ENCODE measurements at places on chromosomes 12 and 14. TPM values are rescaled to one million over a fixed set of nuclear protein-coding genes. Genes with fewer than 3 reads are reported as not detected.
A peak's percentile ranks its signal among the peaks of the same experiment; 100 is the strongest.

GRCh38 chr14:100755649-100756048 is 29.0 kb downstream of the DLK1 start:
- no peak for DNase-seq

DNA sequence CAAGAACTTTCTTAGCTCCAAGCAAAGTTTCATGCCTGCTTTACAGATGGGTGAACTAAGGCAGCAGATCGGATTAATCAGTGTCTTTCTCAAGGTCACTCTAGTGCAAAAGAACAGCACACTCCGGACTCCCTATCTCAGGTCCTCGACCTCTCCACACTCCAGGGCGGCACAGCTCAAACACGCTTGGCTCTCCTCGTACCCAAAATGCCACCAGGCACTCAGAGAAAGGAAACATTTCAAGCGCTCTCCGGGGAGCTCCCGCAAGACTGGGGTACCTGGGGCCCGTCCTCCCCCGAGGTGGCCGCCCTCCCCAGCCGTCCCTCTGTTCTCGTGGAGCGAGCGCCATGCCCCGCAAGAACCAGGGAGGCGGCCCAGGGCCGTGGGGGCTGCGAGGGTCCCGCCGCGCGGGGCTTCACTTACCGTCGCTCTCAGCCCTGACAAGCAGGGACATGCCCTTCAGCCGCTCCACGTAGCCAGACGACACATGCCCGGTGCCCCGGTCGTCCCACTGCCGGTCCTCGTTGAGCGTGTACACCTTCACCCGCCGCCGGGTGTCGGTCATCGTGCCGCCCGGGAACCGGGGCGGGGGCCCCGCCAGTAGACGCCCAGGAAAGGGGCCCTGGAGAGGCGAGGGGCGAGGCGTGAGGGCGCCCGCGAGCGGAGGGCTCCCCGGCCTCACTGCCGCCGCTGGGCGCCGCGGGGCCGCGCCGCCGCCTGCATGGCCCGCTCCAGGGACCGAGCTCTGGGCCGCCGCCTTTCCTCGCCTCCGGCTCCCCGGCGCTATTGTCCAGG is 830 bp downstream of the PPP4R3A start:
- DNase-seq, result no peak

GRCh38 chr12:232731-233614 is 19.0 kb upstream of the SLC6A12 start:
- no peak for DNase-seq

DNA sequence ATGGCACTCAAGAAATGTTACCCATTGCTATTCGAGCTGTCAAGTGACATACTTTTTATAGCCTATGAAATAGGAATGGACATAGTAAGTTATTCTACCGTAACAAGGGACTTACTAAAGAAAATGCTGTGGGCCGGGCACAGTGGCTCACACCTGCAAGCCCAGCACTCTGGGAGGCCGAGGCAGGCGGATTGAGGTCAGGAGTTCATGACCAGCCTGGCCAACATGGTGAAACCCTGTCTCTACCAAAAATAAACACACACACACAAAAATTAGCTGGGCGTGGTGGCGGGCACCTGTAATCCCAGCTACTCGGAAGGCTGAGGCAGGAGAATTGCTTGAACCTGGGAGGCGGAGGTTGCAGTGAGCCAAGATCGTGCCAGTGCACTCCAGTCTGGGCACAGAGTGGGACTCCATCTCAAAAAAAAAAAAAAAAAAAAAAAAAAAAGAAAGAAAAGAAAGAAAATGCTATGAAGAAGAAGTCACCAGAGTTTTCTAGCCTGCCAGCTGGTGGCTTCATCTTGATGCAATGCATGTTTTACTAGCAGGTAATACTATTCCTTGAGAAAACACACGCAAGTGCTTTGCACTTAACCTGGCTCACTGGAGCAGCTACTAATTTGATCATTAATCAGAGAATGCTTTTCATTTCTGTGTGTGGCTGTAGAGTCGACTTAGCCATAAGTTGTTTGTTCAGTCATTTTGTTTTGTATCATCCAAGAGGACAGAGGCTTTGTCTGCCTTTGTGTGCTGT is 166.7 kb upstream of the MYL2 start:
- DNase-seq, result no peak

Gene MYF6
- polyA plus RNA-seq, result 0.23 TPM

Gene LMNTD1
- polyA plus RNA-seq, result 0.21 TPM

- no peak for DNase-seq
Measured at GRCh38 chr14:61472011-61472672, 150.8 kb downstream of the PRKCH start.

DNA sequence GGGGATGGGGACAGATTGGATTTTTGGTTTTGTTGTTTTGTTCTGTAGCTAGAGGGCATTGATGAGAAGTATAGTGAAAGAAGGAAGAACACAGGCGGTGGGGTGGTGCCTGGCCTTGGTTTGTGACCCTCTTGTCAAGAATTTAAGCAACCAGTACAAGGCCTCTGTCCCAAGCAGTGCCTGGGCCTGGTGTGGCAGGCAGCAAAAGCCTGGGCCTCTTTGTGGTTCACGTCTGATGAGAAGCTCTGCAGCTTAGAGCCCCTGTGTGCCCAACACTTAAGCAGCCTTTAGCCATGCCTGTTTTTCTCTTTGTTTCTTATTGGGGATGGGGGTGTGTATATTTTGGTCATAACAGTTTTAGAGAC is 98.0 kb downstream of the PPP2R5C start:
- no peak for DNase-seq

Gene TRMT61A
- 8.3 TPM for polyA plus RNA-seq

DNA sequence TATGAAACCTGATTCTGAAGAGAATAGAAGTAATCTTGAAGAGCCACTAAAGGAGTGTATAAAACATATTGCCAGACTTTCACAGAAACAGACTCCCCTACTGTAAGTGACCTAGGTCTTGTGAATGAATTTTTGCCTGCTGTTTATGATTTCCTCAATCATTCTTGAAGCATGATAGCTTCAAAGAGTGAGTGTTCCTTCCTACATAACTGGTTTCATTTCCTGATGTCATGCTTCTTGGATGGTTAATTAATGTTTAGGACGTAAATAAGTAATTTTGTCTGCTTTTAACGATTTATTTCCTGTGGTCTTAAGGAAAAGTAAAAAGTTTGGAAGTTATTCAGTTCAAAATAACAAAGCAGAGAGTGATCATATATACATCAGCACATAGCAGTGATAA is 129.8 kb downstream of the PIK3C2G start:
- DNase-seq, result peak; percentile 41

Gene DPPA3
- not detected for polyA plus RNA-seq

DNA sequence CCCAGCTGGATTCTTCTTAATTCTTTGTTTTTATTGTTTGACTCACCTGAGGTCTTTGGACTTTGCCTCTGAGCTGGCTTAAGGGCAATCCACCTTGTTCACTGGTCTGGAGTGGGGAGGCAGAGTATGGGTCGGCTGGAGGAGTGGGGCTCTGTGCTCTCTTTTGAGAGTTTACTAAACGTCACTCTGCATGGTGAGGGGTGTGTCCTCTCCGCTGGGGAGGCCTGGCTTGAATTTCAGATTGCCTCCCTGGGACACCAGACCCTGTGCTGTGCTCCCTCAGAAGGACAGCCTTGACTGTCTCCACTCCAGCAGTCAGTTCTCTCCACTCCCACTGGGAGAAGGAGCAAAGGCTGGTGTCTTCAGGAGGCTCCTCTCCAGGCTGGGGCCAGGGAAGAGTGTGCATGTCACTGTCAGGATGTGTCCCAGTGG is 1.9 kb upstream of the MTA1 start:
- no peak for DNase-seq

Gene REM2
- polyA plus RNA-seq, result 2.0 TPM

Gene GDF3
- polyA plus RNA-seq, result 1.6 TPM
